ENCODE measurements at places on chromosomes 11 and 22. TPM values are rescaled to one million over a fixed set of nuclear protein-coding genes. Genes with fewer than 3 reads are reported as not detected.

Gene TSG101
- polyA plus RNA-seq: 25.4 TPM

Gene MPEG1
- 58.6 TPM for polyA plus RNA-seq

Gene TREH
- 0.33 TPM for polyA plus RNA-seq

Gene OR52I2
- polyA plus RNA-seq: not detected

Gene GLYAT
- not detected for polyA plus RNA-seq

Gene KCNQ1OT1
- polyA plus RNA-seq: 0.02 TPM

Gene CLDN5
- 18.1 TPM for polyA plus RNA-seq

Gene VPS37C
- 15.9 TPM for polyA plus RNA-seq

Gene NUDT22
- polyA plus RNA-seq: 61.8 TPM

Gene MMP11
- 6.8 TPM for polyA plus RNA-seq

Gene RASSF10
- polyA plus RNA-seq: not detected

Gene B3GAT3
- polyA plus RNA-seq: 65.7 TPM

Gene OOSP1
- not detected for polyA plus RNA-seq

Gene SEC14L3
- polyA plus RNA-seq: not detected

Gene DDI1
- not detected for polyA plus RNA-seq

Gene CALCA
- 0.42 TPM for polyA plus RNA-seq

Gene CBLIF
- not detected for polyA plus RNA-seq

Gene MEI1
- 22.6 TPM for polyA plus RNA-seq

Gene OR56A1
- polyA plus RNA-seq: not detected

Gene ESAM
- 14.3 TPM for polyA plus RNA-seq

Gene KCNE3
- polyA plus RNA-seq: 9.6 TPM

Gene FAM83F
- not detected for polyA plus RNA-seq

Gene SLC29A2
- 4.8 TPM for polyA plus RNA-seq

Gene CELSR1
- polyA plus RNA-seq: 13.1 TPM

Gene MIOX
- 0.26 TPM for polyA plus RNA-seq

Gene NUDT8
- polyA plus RNA-seq: 6.5 TPM

Gene TUB
- polyA plus RNA-seq: 0.17 TPM

Gene TNNT3
- polyA plus RNA-seq: 4.4 TPM

Gene ISX
- not detected for polyA plus RNA-seq

Gene FGF4
- not detected for polyA plus RNA-seq

Gene GGT5
- 24.5 TPM for polyA plus RNA-seq

Measured in spleen (tissue), 13 donors.